ENCODE measurements at places on chromosomes 1 and 21.

DNA sequence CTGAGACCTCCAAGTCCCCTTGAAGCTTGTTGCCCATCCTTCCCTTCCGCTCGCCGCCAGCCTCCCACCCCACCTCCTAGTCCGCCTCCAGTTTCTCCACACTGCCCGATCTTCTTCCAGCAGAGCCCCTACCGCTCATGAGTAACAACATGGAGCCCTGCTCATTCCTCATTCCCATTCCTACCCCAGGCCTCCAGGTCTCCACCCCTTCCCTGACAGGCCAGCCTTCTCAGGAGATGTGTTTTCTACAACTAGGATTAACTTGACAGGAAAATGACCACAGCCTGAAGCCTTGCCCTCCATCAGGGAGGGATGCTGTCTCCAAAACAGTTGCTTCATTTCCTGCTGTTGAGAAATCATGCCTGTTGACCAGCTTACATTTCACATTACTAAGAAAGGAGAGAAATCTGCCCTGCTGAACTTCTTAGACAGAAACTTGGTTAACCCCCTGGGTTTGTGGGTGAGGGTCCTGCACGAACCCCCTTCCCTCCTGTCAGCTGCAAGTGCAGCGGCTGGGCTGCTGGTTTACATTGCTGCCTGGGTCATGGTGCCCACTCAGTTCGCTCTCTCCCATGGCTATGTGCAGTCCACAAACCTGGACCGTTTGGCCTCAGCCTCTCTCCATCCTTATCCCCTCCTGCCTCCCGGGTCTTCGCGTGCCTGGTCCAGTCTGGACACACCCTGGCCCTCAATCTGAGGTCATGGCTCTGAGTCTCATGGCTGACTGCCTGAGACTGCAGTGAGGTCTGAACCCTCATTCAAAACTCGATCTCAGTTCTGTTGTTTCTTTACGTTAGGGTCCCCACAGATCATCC is 16.1 kb upstream of the CHI3L1 start:
- no peak for DNase-seq

DNA sequence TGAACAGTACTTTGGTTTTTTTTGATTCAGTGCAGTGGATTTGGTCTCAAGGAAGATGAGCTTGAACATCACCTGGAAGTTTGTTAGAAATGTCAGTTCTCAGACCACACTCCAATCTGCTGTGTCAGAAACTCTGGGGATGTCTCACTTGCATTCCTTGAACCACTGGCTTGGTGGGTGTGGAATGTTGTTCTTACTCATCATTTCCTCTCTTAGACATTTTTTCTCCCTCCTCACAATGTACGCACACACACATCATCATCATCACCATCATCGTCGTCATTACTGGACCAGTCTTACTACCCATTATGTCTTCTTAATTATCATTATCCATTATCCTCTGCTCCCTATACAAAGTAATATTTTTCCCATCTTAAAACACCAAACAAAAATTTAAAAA is 91.9 kb upstream of the KCNK2 start:
- DNase-seq: no peak

DNA sequence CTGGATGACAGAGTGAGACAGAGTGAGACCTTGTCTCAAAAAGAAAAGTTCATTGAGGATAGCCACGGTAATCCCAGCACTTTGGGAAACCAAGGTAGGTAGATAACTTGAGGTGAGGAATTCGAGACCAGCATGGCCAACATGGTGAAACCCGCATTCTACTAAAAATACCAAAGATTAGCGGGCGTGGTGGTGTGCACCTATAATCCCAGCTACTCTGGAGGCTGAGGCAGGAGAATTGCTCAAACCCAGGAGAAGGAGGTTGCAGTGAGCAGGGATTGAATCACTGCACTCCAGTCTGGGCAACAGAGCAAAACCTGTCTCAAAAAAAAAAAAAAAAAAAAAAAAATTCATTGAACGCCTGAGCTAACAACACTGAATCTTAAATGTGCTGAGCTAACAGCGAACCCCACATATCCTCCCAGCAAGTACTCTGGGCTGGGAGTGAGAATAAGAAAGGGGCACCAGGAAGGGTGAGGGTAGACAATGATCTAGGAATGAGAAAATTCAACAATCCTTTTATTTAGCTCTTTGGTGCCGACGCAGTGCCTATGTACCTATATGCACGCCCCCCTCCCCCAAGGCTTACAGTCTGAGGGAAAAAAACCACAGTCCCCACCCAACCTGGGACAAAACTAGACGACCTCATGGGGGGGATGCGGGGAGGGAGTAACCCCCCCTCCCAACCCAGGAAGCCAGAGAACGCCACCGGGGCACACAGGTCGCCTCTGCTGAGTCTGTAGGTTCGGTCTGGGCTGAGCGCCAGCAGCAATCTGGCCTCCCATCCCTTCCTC is 1.4 kb upstream of the CACNA1S start:
- DNase-seq: no peak

GRCh38 chr1:183124259-183124658 is 61.8 kb upstream of the LAMC2 start:
- no peak for DNase-seq

DNA sequence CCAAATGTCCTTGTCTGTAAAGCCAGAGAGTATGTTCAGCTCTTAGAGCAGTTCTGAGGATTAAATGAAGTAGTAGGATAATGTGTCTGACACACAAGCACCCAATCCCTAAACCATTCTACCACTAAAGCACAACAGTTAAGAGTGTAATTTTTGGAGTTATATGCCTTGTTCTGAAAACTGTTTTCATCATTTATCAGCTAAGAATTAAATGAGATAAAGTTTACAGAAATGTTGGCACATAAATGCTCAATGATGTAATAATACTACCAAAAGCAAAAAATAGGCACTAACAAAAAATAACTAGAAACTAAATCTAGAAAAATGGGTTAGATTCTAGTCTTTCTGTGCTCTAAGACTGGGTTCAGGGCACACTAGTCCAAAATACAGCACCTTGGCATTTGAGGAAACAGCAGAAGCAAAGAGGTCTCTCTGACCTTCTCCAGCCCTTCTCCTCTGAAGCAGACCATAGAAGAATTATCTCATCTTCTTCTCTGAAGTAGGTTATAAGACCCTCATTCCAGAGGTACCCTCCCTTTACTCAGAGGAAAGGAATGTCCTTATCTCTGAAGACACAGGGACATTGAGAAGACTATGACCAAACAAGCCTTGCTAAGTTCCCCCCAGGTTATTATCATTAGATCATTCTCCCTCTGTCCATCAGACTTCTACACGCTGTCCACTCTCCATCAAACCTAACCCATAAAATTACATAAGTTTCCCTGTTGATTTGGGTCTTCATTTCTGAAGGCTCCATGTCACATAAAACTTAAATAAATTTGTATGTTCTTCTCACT is 20.6 kb downstream of the ABL2 start:
- DNase-seq: no peak

DNA sequence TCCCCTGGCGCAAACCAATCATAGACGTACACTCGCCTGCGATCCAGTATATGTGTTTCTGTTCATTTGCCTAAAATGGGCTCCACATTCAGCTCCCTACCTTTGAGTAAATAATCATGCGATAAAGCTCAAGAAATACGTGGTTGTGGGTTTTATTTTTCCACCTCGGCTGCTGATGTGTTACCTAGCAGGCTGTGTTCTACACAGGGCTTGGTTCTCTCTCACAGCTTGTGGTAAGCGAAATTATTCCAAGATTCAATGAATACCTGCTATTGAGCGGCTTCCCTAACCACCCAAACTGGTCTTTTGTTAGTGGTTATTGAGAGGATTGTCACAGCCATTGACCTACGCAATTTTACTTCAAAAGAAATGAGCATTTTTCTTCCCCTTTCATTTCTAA is 180.2 kb downstream of the PBX1 start:
- no peak for DNase-seq

- DNase-seq: no peak
These were observed 1.5 kb downstream of the AKIRIN1 start for GRCh38 chr1:38992412-38993111.

- no peak for DNase-seq
These were observed 268.2 kb downstream of the HMCN1 start for GRCh38 chr1:186002406-186002805.

DNA sequence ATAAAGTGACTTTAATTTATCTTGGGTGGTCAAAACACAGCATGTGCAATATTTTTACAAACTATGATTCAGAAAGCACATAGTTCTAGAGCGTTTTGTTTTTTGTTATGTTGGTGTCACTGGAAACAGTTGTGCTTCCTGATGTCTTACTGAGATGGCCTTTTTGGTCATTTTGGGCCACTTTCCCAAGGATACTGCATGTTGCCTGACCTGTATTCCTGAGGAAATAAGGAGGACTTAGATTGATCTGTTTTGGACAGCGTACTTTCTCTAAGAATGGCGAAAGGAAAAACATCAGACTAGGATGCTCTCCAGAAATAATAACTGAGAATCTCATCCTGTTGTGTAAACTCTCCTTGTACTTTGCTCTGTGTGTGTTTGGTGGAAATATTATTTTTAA is 451.2 kb downstream of the USP25 start:
- DNase-seq: no peak

GRCh38 chr1:43068911-43069310 is 103.2 kb downstream of the EBNA1BP2 start:
- DNase-seq: no peak

GRCh38 chr1:233700338-233700737 is 86.4 kb downstream of the KCNK1 start:
- peak; percentile 36 for DNase-seq

DNA sequence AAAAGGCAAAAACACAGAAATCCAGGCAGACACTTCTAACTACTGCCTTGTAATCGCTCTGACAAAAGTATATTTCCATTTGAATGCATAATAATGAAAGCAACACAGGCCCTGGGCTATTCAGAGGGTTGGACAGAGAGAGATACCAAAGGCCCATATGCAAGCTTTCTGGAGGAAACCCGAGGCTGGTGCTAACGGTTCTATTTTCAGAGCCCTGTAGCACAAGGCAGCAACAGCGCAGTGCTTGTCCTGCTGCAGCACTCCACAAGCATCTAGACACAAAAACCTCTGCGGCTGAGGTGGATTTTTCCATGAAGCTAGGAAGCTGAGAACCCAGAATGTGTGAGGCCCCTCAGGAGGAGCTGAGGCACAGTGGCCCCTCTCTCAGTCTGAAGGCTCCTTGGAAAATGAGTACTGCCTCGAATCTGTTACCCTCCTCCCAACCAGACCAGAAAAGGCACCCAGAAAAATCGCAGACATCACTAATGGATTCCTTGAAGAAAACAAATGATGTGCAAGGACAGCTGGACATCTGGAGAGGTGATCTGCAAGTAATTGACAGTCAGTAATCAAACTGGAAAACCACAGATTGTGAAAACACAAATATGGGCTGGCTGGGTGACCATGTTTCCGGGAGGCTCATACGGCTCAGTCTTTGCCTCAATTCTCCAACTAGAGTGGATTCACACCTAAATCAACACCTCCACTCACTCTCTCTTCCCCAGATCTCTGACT is 54.0 kb downstream of the COLGALT2 start:
- DNase-seq: no peak

DNA sequence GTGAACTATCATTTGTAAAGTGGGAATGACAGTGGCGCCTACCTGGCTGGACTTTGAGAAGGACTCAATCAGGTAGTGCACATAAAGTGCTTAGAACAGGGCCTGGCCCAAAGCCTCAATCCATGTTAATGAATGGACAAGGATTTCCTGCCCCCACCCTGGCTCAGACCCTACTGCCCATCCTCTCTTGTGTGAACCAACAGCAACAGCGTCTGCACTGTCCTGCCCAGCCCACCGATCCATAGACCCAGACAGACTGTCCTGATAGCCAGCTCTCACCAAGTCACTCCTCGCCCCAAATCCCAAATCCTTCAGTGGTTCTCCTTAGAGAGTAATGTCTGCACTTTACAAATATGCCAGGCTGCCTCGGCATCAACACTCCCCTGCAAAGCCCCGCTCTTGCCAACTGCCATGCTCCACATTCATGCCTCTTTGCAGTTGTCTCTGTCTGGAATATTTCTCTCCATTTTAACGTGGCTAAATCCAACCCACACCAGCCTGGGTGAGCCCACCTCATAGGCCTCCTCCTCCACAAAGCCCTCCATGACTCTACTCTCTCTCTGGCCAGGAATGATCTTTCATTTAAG is 157.6 kb upstream of the EDN2 start:
- no peak for DNase-seq

GRCh38 chr1:163195728-163196448 is 6.8 kb downstream of the RGS5 start:
- DNase-seq: no peak

GRCh38 chr1:30715216-30715615 is 8.2 kb downstream of the MATN1 start:
- DNase-seq: no peak

- no peak for DNase-seq
These were observed 11.7 kb upstream of the EPS8L3 start for GRCh38 chr1:109775398-109775797.

GRCh38 chr21:16330908-16331268 is 601.1 kb downstream of the USP25 start:
- DNase-seq: no peak

GRCh38 chr1:174997041-174997440 is 2.7 kb upstream of the CACYBP start:
- no peak for DNase-seq

- no peak for DNase-seq
These were observed 18.0 kb upstream of the KPRP start for GRCh38 chr1:152739841-152740240.

DNA sequence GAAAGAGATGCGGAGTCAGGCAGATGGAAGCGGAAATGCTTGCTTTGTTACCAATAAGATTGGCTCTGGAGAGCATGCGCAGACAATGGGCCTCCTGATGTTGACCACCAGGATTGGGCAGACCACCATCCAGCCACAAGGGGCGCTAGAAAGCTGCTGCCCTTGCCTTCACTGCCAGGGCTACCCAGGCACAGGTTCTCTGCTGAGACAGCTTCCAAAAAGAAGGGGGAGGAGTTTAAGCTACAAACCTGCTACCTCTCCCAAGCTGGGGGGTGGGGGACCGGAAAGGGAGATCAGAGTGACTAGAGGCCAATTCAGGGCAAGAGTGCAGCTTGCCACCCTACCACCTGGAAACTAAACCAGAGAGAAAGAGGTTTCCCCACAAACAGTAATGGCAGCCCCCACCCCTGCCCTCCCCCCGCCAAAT is 369.7 kb downstream of the RRAGC start:
- no peak for DNase-seq

Measured in NCI-H1417 treated with DMSO at 0.1 percent for 48 hours (cell line).